Activated naive CD4-positive, alpha-beta T cell treated with anti-CD3 and anti-CD28 coated beads, Interleukin-2, amount 10 ng/mL, durations not matched to agents 7 days and 5 days (primary cell): ENCODE measurements at places on chromosomes 13 and 19.

DNA sequence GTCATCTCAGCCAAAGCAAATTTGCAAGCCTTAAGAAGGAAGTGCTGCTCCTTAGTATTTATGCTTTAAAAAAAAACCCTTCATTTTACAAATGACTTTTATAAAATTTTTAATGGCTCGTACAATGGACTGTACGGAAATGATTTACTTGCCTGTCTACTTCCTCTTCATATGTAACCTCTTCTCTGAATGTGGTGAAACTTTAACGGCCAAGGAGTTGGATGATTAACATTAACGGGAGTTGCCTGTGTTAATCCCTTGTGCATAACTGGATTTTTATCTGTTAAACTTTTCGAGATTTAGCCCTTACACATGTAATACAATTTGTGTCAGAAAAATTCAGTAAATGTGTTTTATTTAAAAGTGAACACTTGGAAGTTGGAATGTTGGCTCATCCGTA, 429.4 kb downstream of the TBC1D4 start:
- DNase-seq = no peak

DNA sequence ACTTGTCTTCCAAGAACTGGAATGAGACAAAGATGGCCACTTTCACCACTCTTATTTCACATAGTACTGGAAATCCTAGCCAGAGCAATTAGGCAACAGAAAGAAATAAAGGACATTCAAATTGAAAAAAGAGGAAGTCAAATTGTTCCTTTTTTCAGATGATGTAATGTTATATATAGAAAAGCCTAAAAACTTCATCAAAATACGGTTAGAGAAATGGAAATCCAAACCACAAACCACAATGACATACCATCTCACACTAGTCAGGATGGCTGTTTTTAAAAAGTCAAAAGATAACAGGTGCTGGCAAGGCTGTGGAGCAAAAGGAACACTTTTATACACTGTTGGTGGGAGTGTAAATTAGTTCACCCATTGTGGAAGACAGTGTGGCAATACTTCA, 113.3 kb upstream of the SPRY2 start:
- DNase-seq = no peak

GRCh38 chr19:58568453-58569130, 4.5 kb downstream of the MZF1 start:
- peak; percentile 14 for DNase-seq

DNA sequence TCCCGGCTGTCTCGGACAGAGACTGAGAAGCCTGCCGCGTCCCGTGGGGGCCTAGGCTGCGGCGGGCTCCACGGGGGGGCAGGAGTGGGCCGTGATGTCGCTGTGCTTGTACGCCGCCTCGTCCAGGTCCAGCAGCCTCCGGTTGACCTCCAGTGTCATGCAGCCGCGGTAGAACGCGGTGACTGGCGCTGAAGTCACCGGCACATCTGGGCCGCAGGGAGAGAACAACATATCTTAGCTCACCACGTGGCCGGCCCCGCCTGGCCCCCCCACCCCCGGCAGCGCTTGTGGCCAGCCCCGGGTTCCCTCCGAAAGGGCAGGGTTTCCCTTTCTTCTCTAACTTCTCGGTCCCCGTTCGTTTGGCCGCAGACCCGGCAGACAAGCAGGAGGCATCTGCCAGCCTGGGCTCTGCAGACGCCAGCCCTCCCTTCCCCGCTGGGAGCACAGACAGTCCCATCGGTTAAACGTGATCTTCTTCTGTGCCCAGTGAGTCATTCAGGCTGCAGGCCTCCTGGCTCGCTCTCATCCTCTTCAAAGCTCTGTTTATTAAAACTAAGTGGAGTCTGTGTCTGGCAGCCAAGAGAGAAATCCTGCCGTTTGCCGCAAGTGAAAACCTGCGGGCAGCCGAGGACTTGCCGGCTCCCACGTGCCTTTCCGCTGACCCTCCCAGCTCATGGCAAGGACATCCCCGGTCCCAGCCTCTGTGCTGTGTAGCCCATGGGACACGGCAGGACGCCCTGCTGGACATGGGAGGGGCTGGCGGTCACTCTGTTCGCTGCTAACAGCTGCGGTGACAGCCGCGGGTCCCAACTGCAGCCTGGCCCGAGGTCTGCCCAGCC, 42.8 kb downstream of the GAS6 start:
- no peak for DNase-seq

DNA sequence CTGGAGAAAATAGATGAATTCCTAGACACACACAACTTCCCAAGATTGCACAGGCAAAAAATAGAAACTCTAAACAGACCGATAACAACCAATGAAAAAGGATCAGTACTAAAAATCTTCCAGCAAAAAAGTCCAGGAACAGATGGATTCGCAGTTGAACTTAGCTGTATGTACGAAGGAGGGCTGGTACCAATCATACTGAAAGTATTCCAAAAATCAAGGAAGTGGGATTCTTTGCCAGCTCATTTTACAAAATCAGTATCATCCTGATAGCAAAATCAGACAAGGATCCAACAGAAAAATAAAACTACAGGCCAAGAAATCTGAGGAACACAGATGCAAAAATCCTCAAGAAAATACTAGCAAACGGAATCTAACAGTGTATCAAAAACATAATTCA, 6.5 kb upstream of the LILRB2 start:
- no peak for DNase-seq

GRCh38 chr19:18085702-18086457, 854 bp downstream of the IL12RB1 start:
- DNase-seq = no peak

DNA sequence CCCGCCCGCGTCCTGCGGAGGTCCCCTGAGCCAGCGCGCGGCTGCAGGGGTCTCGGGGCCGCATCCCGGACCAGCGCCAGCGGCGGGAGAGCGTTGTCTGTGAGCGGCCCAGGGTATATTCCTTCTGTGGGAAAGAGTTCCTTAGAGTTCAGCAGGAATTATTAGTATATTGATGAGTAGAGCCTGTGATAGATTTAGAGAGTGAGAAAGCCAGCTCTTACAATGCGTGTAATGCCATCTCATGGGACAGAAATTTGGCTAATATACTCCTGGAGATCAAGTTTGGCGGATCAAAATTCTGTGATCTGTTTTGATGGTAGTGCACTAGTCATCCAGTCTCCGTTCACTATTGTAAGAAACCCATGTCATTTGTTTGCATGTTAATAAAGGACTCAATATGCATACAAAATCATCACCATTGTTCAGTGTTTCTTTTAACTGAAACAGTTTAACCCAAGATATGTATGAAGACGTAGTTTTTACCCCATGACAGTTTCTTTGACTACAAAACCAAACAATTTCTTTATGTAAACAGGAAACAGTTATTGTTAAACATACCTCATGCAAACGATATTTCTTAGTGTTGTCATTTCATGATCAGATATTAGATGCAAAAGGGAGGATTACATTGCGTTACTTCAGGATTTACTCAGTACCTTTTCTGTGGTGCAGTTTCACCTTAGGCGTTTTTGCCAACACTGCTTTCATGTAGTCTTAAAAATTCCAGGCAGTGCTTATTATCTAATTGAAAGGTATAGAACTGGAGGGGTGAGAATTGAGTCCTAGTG, 9.9 kb downstream of the TNFRSF19 start:
- no peak for DNase-seq

DNA sequence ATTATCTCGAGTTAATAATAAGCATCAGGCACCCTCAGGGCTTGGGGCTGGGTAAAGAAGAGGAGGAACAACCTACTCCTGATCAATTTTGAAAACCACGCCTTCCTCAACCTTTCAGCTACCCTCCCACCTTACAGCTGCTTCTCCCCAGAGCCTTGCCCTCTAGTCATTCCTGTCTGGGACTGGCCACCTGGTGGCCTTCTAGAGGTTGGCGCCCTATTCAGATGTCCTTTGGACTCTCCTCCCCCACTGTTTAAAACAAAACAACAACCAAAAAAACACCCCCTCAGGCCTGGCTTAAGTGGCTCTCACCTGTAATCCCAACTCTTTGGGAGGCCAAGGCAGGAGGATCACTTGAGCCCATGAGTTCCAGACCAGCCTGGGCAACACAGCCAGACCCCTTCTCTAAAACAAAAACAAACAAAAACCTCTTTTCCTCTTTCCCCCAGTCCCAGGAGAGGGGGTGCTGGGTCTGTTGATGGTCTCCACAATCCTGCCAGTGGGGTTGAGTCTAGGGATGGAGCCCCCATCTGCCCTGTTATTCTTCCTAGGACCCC, 62.3 kb downstream of the CCDC70 start:
- no peak for DNase-seq

- DNase-seq = no peak
Observed at GRCh38 chr19:19418555-19419260, 13.2 kb downstream of the GATAD2A start.

DNA sequence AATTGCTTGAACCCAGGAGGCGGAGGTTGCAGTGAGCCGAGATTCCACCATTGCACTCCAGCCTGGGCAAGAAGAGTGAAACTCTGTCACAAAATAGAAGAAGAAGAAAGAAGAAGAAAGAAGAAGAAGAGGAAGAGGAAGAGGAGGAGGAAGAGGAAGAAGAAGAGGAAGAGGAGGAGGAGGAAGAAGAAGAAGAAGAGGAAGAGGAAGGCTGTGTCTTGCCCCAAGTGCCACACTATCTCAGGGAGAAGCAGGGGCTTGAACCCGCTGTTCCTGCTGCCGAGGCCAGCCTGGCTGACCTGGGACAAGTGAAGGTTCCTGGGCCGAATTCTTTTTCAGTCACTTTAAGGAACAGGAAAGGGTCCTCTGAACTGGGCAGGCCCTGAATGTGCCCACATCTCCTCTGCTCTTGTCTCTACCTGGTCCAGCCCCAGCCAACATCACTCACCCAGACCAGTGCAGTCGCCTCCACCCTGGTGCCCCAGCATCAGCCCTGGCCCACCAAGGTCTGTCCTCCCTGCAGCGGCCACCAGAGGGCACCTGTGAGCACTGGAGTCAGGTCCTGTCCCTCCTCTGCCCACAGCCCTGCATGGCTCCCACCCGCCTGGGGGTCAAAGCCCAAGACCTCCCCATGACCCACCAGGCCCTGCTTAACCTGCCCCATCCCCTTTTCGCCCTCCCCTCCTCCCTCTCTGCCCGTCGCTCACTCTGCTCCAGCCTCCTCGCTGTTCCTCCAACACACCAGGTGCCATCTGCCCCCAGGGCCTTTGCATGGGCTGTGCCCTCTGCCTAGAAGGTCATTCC, 20.0 kb downstream of the TICAM1 start:
- peak; percentile 93 for DNase-seq

- DNase-seq = peak; percentile 23
Observed at GRCh38 chr19:46861691-46862502, 1.1 kb downstream of the ARHGAP35 start.

DNA sequence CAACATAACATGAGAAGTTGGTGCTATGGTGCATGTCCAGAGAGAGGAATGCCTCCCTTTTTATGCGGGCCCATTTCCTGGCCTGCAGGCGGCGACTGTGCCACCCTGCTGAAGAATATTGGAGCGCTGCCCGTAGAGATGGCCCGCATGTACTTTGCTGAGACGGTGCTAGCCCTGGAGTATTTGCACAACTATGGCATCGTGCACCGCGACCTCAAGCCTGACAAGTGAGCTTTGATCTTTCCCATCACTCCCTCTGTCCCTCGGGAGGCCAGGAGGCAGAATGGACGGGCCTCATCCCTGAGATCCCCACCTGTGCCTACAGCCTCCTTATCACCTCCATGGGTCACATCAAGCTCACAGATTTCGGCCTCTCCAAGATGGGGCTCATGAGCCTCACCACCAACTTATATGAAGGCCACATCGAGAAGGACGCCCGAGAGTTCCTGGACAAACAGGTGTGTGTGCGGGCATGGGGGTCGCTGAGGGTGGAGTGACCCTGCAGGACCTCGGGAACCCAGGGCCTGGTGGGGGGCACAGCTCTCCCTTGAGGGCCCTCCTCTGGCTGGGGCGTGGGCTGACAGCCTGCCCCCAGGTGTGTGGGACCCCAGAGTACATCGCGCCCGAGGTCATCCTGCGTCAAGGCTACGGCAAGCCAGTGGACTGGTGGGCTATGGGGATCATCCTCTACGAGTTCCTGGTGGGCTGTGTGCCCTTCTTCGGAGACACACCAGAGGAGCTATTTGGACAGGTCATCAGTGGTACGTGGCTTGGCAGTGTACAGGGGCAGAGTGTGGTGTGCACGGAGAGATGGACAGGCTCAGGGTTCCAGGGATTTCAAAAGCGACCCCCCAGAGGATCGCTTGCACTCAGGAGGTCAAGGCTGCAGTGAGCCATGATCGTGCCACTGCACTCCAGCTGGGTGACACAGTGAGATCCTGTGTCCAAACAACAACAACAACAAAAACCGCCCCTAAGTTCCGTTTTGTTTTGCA, 16.2 kb downstream of the DNASE2 start:
- no peak for DNase-seq

DNA sequence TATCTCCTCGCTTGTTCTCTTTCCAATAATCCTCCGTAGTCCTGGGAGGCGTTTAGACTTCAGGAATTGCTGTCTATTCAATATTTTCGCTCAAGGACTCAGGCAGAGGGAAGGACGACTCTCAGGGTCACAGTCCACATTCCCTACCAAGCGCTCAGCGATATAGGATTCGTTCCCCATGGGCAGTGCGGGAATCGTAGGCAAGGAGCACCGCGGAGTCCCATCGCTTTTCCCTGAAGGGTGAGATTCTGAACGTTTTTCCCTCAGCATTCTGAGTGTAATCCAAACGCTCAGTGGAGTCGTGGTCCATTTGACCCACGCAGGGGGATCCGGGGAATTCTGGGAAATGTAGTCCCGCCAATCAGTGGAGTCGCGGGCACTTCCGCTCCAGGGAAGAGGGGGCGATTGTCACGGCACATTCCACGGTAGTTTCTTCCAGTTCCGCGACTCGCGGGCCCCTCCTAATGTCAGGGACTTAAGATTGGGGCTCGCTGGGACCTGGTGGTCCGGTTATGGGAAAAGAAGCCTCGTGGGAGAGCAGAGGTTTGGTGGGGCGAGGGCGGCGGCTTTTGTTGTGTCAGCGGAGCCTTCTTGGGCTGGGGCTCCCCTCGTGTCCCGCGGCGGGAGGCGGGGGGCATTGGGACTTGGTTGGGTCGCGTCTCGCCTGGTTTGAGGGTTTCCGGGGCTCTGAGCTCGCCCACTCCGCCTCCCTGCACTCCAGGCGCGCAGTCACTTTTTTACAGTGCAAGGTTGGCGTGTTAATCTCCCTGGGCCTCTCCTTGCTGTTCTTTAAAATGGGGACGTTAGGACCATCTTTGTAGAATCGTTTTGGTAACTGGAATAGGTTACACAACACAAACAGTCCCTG, at the start of gene ZNF234:
ZNF234 (plus strand) TSS at position 364 of the 868 bp plus-strand sequence. CDS start 3,079 bp downstream, outside the sequence.
- DNase-seq = peak; percentile 78
